Nephron progenitor cell (in vitro differentiated cells): ENCODE measurements at places on chromosomes 1 and 21.

GRCh38 chr1:221708076-221708571 is 33.8 kb downstream of the DUSP10 start:
- no peak for DNase-seq

DNA sequence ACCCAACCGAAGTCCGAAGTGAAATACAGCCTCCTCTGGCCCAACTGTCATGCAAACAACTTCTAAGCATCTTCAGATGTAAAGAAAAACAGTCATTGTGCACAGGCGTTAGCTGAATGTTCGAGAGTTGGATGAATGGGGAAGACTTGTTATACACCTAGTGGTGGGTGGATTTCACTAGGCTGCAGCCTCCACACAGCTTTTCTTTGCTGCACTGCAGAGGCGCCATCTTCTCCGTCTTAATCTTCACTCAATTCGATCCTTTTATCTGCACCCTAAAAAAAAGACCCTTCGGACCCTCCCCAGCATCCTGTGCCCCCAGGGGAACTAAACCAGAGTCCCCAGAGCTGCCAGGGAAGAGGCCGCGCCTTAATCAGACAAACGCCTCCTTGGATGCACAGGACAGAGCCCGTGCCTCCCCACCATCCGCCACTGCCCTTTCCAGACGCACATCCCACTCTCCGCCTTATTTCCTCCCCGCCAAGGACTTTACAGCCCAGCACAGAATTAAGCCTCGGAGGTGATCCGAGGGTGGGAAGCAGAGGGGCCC is 1.4 kb downstream of the APP start:
- DNase-seq, result peak; percentile 31

GRCh38 chr1:66690666-66691381 is 61.4 kb upstream of the DYNLT5 start:
- no peak for DNase-seq

DNA sequence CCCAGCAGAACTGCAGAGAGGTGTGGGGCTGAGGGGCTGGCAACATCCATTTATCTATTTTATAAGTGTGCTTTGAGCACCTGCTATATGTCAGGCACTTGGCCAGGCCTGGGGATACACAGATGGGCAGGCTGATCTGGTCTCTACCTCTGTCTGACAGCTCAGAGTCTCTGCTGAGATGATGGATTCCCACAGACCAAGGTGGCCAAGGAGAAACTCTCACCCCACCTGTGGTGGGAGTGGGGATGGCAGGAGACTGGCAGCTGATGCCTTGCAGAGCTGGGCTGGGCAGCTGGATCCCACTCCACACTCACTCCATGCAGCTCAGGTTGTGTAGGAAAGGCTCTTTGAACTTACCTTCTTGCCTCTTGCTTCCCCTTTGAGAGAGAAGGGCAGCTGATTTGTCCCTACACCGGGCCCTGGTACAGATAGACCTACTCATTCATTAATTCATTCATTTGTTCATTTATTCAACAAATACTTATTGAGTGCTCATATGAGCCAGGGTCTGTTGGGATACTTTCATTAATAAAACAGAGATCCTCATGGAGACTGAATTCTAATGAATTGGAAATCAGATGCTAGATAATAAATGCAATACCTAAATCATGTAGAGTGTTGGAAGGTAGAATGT is 9.0 kb downstream of the ADORA1 start:
- DNase-seq, result no peak

DNA sequence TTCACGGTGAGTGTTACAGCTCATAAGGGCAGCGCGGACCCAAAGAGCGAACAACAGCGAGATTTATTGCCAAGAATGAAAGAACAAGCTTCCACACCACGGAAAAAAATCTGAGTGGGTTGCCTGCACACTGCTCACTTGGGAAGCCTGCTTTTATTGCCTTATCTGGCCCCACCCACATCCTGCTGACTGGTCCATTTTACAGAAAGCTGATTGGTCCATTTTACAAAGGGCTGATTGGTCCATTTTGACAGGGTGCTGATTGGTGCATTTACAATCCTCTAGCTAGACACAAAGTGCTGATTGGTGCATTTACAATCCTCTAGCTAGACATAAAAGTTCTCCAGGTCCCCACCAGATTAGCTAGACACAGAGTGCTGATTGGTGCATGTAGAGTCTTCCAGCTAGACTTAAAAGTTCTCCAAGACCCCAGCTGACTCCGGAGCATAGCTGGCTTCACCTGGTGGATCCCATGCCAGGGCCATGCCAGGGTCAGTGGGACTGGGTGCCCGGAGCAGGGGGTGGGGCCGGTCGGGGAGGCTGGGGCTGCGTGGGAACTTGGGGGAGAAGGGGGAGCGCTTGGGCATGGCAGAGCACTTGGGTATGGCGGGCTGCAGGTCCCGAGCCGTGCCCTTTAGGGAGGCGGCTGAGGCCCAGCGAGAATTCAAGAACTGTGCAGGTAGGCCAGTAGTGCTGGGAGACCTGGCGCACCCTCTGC is 75.4 kb upstream of the ATP1A1 start:
- no peak for DNase-seq

- DNase-seq, result no peak
These were observed 26.3 kb downstream of the KCNN3 start for GRCh38 chr1:154843636-154844296.

- DNase-seq, result no peak
These were observed 149.9 kb downstream of the MRPL39 start for GRCh38 chr21:25457411-25457810.

DNA sequence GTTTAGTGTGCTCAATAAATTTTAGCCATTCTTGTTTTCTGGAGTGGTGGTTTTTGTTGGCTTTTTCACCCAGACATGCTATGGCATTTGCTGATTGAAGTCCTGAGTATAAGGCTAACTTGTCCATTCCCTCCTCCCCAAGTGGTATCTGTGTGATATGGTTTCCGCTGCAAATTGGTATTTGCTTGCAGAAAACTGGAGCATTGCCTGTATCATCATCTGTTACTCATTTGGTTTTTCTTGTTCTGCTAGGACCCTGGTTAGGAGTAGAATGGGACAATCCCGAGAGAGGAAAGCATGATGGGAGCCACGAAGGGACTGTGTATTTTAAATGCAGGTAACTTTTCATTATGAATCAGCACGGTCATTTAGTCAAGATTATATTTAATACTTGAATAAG is 34.0 kb downstream of the TBCE start:
- no peak for DNase-seq

GRCh38 chr1:168980656-168981055 is 125.8 kb upstream of the ATP1B1 start:
- no peak for DNase-seq
